ENCODE measurements at places on chromosomes 13 and 19. TPM values are rescaled to one million over a fixed set of nuclear protein-coding genes. Genes with fewer than 3 reads are reported as not detected.

KLK14 gene
- not detected for total RNA-seq

CYP2A7 gene
- total RNA-seq, result not detected

LCP1 gene
- total RNA-seq, result 2.7 TPM

DACH1 gene
- 0.37 TPM for total RNA-seq

ACP5 gene
- 9.9 TPM for total RNA-seq

CYP4F11 gene
- total RNA-seq, result not detected

ZIC2 gene
- total RNA-seq, result not detected

MEDAG gene
- 1.1 TPM for total RNA-seq

EXOC3L2 gene
- total RNA-seq, result not detected

PSG3 gene
- total RNA-seq, result not detected

ZNF723 gene
- total RNA-seq, result not detected

PSG11 gene
- not detected for total RNA-seq

ETHE1 gene
- 89.6 TPM for total RNA-seq

OR4F17 gene
- total RNA-seq, result not detected

FAAP24 gene
- total RNA-seq, result 1.9 TPM

APLP1 gene
- total RNA-seq, result 6.7 TPM

LYPD5 gene
- not detected for total RNA-seq

ZNF420 gene
- 6.6 TPM for total RNA-seq

PRRG2 gene
- 0.75 TPM for total RNA-seq

KCNN4 gene
- total RNA-seq, result 1.3 TPM

LGI4 gene
- under 0.01 TPM for total RNA-seq

SCN1B gene
- total RNA-seq, result 4.1 TPM

IFNL1 gene
- not detected for total RNA-seq

MAB21L1 gene
- under 0.01 TPM for total RNA-seq

CEACAM8 gene
- total RNA-seq, result not detected

PSMD8 gene
- total RNA-seq, result 462 TPM

TLE6 gene
- 0.33 TPM for total RNA-seq

PSG2 gene
- 0.12 TPM for total RNA-seq

POGLUT2 gene
- total RNA-seq, result 20.1 TPM

TMEM255B gene
- total RNA-seq, result 1.3 TPM

ACER1 gene
- total RNA-seq, result not detected

MEIS3 gene
- total RNA-seq, result 99.3 TPM

B3GNT8 gene
- total RNA-seq, result 1.5 TPM

BAX gene
- 64.2 TPM for total RNA-seq

JUND gene
- 136 TPM for total RNA-seq

COL4A1 gene
- total RNA-seq, result 43.2 TPM

Data from uterine smooth muscle cell (primary cell).